ENCODE measurements at places on chromosomes 7 and 10. TPM values are rescaled to one million over a fixed set of nuclear protein-coding genes. Genes with fewer than 3 reads are reported as not detected.

GRCh38 chr7:64599359-64599758 lies 36.5 kb upstream of the ZNF680 start:
- no peak for DNase-seq

GRCh38 chr10:129513312-129513711 lies 46.3 kb downstream of the MGMT start:
- no peak for DNase-seq

- no peak for DNase-seq
These were observed 52.9 kb downstream of the LYZL2 start for GRCh38 chr10:30576641-30577040.

DNA sequence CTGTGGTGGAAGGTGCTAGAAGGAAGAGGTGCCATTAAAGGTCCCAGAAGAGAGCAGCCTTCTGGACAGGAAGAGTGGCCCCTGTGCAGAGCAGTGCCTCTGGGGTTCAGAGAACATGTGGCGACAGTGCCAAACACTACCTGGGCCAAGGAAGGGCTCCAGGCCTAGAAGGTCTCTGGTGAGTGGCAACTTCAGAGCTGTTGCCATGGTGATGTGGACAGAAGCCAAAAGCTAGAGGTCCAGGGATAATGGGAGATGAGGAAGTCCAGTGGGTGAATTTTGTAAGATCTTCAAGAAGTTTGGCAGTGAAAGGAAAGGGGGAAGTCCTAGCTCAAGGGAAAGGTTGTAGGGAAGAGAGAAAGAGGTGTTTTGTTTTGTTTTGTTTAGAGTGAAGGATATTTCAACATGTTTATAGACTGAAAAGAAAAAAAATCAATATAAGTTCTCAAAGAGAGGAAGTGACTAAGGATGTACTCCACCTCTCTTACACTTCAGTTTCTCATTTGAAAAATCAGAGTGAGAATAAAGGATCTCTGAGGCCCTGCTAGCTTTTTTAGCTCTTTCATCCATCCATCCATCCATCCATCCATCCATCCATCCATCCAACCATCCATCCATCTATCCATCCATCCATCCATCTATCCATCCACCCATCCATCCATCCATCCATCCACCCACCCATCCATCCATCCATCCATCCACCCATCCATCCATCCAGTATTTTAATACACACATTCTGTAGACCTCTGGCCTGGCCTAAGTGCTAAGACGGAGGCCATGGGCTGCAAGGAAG lies 77.1 kb upstream of the DUSP5 start:
- DNase-seq, result no peak

The HOXA2 gene
- 8.3 TPM for total RNA-seq

The POU6F2 gene
- 0.40 TPM for total RNA-seq

- peak; percentile 62 for DNase-seq
These were observed 79.2 kb downstream of the GLRX3 start for GRCh38 chr10:130215151-130215930.

The BCCIP gene
- 25.9 TPM for total RNA-seq

The TRPV5 gene
- not detected for total RNA-seq

The PKD1L1 gene
- 0.23 TPM for total RNA-seq

DNA sequence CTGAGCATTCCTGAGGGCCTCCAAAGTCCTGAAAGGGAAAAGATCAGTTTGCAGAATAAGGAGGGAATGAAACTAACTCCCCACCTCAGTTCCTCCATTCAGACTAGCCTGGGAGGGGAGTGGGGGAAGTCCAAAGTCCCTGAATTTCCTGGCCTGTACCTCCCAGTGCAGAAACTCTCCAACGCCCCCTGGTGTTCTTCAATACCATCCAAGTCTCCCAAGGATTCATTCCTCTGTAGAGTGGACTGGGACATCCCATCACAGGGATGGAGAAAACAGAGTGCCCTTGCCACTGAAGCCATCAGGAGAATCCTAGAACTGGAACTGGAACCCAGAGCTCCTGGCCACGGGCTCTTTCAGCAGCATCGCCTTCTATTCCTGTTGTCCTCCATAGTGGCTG lies 1.6 kb upstream of the COL13A1 start:
- DNase-seq, result no peak

DNA sequence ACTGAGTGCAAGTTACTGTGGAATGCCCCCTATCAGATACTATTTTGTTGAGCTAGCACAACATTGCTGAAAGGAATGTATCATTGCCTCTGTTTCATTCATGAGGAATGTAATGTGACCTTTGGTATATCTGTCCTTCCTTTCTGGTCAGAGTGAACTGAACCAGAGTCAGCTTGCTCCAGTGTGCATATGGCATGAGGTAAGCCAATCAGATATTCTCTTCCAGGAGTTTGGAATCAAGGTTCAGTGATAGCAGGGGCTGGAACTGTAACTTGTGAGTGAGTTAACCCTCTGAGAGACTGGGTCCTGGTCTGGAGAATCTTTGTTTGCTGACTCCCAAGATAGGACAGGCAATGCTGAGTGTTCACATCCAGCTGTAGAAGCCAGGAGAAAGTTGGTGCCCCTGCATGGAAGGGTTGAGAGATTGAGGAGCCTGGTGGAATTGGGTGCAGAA lies 45.3 kb upstream of the OSBPL3 start:
- DNase-seq, result no peak

GRCh38 chr7:36712015-36712414 lies 12.3 kb downstream of the AOAH start:
- DNase-seq, result no peak

GRCh38 chr7:113636727-113637421 lies 281.9 kb downstream of the PPP1R3A start:
- no peak for DNase-seq

The PARG gene
- 28.3 TPM for total RNA-seq

GRCh38 chr7:155907450-155908200 lies 95.4 kb upstream of the SHH start:
- DNase-seq, result no peak

The OLAH gene
- 3.4 TPM for total RNA-seq

GRCh38 chr7:139068544-139069399 lies 32.9 kb upstream of the ZC3HAV1L start:
- no peak for DNase-seq

DNA sequence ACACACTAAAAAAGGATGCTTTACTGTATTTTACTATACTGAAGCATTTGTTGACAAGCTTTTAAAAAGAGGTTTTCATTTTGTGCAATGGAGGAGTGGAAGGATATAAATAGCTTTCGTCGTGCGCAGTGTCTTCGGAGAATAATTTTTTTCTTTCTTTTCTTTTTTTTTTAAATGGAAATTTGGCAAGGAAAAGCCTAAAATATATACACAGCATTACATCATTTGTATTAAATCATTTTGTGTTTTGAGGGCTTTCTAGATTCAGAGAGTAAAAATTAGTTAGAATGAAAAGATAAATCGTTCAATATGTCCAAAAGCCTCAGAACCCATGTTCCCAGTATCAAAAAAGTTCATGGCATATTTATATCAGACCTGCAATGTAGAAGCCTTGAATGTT lies 150.2 kb upstream of the FERD3L start:
- no peak for DNase-seq

The MARVELD1 gene
- total RNA-seq, result 143 TPM
